M059J (cell line): ENCODE measurements at places on chromosomes 4 and X.

GRCh38 chrX:45852884-45853283 lies 652.2 kb upstream of the DIPK2B start:
- peak; percentile 83 for DNase-seq

GRCh38 chr4:8072235-8072968 lies 86.2 kb downstream of the ABLIM2 start:
- DNase-seq: no peak

DNA sequence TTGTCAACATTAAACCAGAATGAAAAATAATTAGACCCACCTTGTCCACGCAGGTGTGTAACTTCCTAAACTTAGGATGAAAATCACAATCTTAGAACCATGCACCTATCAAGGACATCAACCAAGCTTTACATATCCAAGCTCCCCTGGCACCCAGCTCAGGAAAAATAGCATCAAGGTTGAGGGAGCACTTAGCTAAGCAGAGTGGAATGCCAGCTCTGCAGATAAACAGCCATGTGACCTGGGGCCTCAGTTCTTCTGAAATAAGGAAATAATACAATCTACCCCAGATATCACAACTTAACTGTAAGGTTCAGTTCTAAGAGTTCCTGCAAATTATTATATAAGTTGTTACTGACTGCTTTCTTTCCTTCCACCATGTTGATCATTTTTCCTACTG lies 64.7 kb downstream of the DHX15 start:
- DNase-seq: no peak

DNA sequence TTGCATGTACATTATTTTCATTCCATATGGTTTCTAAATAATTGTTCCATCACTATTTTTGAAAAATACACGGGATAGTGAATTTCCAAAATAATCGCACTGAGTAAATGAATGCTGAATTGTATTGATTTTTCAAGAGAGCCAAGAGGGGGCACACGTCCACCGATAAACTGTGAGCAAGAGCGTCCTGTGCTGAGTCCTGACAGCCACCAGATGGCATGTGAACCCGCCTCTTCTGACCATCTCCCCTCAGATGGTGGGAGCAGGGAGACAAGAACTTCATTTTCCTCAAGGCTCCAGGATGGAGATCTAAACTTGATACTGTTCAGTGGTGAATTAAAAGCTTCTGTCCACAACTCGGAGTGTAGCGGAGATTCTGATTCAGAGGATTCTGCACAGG lies 30.6 kb upstream of the IL9R start:
- peak; percentile 61 for DNase-seq

DNA sequence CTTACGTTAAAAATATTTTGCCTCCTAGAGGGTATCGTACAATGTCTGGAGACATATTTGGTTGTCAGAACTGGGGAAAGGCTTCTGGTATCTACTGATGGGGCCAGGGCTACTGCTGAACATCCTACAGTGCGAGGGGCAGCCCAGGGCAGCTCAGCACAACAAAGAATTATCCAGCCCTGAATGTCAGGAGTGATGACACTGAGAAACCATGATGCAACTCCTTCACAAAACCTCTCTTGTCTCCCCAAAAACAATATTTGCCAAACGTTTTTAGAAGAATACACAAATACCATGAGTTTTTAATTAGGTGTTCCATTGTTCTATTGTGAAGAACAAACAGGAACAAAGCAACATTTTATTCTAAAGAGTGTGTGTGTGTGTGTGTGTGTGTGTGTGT lies 43.4 kb upstream of the CLNK start:
- no peak for DNase-seq

GRCh38 chr4:34643476-34643875 lies 1600.8 kb downstream of the ARAP2 start:
- DNase-seq: no peak

DNA sequence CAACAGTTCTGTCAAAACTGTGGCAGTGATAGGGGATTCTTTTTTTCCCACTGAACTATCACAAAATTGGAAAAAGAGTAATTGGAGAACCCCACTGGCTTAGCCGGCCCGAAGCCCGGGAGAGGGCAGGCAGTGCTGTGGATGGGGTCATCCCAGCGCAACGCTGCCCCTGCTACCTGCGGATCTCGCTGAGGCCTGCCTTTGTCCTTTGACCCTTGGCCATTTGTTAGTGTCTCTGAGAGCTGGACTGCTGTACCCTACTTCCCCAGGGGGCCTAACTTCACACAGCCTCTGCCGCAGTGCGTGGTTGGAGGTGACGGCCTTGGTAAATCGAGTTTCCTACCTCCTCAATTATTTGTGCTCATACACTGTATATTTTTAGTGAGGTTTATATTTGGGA lies 43.0 kb upstream of the MSANTD1 start:
- no peak for DNase-seq

DNA sequence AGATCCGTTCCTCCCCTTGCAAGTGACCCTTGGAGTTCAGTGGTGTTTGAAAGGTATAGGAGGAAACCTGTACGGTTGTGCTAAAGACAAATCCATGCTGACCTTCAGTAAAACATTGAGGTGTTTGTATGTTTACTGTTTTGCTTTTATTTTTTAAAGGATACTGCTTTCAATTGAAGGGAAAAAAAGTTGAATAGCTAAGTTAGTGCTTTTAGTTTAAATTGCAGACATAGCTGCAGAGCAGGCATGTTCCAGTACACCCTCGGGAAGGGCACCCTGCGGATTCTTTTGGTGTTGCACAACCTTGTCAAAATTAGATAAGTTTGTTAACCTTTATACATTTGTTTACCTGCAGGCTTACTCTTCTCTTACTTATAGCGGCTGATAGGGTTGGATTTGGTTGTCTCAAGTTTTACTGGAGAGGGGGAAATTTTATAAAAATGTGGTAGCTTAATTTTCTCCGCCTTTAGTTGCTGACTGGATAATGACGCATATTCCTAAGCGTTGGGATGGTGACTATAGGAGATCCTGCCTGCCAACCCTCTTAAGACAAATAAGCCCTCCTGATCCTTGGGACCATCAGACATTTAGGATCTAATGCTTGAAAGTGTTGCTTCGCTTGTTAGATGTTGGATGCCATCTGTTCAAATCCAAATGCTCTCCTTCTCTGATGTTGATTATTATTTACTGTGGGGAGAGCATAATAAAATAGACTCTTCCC lies 2.0 kb downstream of the RAPGEF2 start:
- peak; percentile 54 for DNase-seq

- no peak for DNase-seq
These were observed 113.0 kb upstream of the EDNRA start for GRCh38 chr4:147367891-147368290.

GRCh38 chr4:73859614-73860088 lies 6.6 kb downstream of the PF4V1 start:
- DNase-seq: peak; percentile 88

DNA sequence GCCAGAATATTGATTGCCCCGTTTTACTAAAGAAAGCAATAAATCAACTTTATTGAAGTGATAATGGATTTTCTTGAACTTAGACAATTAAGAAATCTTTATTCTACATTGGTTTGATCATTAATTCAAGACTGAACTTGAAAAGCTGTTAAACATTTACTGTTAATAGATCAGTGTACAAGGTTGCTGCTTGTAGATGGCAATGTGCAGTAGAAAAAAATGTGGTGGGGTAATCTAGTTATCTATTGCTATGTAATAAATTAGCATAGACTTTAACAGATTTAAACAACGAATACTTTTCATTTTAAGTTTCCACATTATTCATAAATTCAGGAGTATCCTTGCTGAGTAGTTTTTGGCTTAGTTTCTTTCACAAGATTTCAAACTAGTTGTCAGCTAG lies 612.5 kb downstream of the ACTRT1 start:
- no peak for DNase-seq

GRCh38 chr4:146959692-146960091 lies 14.0 kb upstream of the TTC29 start:
- DNase-seq: peak; percentile 31

DNA sequence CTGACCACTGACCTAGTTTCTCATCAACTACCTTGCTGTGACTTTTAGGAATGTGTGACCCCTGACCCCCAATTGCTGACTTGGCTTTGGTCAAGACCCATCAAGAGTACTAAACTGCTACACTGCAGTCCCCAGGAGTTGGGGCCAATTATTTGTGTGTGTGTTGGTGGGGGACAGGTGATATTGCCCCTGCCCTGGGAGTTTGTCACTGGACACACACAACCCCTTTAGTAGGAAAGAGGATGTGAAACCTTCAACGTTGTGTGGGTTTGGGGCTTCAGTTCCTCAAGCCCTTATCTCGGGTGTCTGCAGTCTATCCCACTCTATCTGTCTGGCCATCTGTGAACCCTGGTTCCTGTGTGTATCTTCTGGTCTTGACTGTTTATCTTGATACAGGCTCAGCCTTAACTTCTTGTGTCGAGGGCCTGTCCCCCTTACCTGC lies 6.5 kb downstream of the SASH3 start:
- no peak for DNase-seq

DNA sequence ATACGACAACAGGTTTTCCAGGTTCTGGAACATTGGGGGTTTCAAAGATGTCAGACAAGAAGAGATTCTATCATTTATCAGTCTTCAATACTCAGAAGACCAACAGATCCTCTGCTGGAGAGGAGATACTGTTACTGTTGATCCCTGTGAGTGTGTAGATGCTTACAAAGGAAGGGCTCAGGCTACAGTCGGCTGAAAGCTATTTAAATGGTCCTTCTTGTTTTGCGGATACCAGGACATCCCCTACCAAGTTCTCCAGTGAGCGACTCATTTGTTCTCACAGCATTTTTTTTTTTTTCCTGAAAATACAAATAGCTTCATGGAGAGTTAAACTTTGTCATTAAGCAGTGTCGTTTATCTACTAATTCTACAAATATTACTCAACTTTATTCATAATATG lies 201.6 kb downstream of the CAMK2D start:
- DNase-seq: no peak

DNA sequence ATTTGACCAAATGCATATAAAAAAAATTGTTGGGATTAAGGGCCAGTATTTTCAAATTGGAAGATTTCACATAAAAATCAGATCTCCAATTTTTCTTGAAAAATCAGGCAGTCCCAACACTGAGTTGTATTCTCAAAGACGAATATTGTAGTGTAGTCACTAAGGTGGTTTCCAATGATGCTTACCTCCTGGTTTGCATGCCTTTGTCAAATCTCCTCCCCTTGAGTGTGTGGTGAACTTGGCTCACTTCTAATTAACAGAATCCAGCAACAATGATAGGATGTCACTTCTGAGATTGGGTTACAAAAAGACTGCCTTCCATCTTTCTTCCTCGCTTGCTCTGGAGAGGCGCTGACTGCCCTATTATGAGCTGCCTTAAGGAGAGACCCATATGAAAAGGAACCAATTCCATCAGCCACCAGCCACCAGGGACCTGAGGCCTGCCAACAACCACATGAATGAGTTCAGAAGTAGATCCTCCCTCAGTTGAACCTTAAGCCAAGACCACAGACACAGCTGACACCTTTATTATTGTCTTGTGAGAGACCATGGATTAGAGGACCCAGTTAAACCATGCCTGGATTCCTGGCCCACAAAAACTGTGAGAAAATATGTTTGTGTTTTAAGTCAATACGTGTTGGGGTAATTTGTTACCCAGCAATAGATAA lies 31.2 kb upstream of the TSPAN5 start:
- no peak for DNase-seq

- DNase-seq: no peak
These were observed 89.1 kb upstream of the KLHL13 start for GRCh38 chrX:118205421-118206395.

- DNase-seq: no peak
These were observed 4.7 kb upstream of the RENBP start for GRCh38 chrX:153948847-153949805.

GRCh38 chr4:46804781-46805413 lies 104.1 kb downstream of the COX7B2 start:
- no peak for DNase-seq

DNA sequence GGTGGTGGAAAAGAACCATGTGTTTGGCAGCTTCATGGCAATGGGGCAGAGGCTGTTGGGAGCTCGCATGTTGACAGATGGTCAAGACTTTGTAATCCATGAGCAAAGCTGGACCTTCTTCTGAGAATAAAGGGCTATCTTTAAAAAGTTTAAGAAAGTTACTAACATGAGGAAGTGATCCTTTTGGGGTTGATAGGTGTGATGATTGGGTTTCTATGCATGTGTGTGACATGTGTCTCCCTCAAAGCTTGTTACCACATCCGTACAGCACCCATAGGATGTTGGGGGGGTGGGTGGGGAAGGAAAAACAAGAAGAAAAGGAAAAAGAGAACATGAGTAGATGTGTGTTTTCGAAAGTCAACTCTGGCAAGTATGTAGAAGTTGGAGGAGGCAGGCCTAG lies 123.0 kb upstream of the TLR3 start:
- no peak for DNase-seq

DNA sequence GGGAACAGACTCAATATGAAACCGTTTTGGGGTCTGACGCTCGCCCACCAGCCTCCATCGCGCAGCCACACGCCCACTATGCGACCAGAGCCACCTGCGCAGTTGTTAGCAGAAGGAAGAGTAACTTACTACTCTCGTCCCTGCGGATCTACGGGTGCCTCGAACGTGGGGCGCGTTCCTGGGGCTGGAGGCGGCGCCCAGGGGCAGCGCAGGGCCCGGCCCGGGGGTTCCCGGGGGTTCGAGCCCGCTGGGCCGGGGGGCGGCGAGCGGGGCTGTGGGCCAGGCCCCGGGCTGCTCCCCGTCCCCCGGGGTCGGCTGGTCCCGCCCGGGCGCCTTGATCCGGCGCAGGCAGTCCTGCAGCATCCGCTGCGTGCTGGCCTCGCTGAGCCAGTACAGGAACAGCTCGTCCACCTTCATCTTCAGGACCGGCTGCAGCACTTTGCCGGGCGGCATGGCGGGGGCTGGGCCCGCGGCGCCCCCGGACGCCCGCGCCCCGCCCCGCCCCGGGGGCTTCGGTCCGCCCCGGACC lies 404 bp downstream of the PPP2R3B start:
- DNase-seq: no peak

DNA sequence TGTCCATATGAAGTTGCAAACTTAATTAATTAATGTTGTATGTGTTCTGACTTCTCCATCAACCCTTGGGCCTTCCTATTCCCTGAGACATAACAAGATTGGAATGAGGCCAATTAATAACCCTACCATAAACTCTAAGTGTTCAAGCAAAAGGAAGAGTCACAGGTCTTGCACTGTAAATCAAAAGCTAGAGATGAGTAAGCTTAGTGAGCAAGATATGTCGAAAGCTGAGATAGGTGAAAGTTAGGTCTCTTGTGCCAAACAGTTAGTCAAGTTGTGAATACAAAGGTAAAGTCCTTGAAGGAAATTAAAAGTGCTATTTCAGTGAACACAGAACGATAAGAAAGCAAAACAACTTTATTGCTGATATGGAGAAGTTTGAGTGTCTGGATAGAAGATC lies 58.2 kb upstream of the GPRIN3 start:
- no peak for DNase-seq

- peak; percentile 43 for DNase-seq
These were observed 52.0 kb downstream of the RASL11B start for GRCh38 chr4:52914051-52914605.

GRCh38 chr4:101031971-101032370 lies 315.4 kb downstream of the PPP3CA start:
- no peak for DNase-seq
